ENCODE measurements at places on chromosomes 6 and 20.

DNA sequence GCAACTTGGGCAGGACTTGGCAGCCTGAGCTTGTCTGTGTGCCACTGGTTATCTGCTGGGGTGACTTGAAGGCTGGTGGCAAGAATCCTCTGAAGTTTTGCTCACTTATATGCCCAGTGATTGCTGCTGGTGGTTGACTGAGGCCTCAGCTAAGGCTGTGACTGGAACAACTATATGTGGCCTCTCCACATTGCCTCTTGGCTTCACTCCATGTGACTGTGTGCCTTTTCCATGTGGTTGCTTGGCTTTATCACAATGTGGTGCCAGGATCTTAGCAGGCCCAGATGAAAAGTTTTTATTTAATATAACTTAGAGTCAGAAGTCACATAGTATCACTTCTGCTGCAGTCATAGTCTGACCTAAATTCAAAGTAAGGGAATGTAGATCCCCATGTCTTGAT lies 104.5 kb downstream of the ADAT2 start:
- no peak for DNase-seq

DNA sequence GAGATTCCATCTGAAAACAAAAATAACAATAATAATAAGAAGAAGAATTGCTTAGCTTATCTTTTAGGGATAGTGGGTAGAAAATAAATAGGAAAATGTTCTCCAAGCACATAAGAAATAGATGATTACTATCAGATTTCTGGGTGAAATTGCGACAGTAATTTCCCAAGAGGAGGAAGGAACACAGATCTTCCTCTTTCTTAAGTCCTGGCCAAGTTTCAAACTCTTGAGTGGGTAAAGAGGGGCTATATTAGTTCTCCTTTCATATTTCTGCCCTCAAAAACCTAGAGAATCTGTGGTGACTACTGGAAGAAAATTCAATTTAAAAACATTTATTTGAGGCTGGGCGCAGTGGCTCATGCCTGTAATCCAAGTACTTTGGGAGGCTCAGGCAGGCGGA lies 63.7 kb downstream of the PHACTR2 start:
- DNase-seq = no peak

GRCh38 chr20:56359212-56360132 lies 698 bp downstream of the FAM210B start:
- DNase-seq = peak; percentile 85

- DNase-seq = peak; percentile 45
These were observed 9.0 kb downstream of the TEAD3 start for GRCh38 chr6:35487658-35488516.

DNA sequence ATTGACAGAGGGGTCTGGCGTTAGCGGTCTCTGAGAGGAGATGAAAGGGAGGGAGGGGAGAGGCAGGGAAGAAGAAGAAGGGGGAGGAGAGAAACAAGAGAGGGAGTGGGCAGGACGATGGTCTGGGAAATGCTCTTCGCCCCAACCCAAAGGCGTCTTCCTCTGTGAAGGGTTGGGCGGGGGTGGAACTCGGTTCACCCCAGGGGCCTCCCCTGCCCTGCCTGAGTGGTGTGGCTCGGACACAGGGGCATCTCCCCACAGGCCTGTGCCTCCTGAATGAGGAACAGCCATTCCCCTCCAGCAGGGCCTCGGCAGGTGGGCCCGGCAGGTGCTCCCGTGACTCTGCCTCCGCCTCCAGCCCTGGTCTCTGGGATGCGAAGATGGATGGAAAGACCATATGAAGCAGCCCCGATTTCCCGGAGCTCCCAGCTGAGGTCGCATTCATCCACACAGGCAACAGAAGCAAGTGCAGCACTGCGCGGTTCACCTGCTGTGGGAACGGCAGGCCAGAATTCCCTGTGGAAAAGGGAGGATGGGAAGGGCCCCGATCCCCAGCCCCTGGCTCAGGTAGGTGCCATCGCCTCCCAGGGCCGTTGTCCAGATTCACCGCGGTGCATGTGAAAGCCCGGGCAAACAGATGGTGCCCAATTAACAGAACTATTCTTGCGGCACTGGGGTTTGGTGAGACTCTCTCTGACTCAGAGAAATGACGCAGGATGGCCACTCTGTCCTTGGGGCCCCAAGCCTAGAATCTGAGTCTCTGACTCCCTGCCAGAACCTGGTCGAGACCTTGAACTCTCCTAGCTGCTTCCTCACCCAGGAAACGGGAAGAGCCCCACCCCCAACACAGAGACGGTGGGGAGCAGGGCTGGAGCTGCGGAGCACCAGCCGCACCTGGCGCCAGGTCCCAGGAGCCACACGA lies 29.4 kb upstream of the RPS6KA2 start:
- no peak for DNase-seq

DNA sequence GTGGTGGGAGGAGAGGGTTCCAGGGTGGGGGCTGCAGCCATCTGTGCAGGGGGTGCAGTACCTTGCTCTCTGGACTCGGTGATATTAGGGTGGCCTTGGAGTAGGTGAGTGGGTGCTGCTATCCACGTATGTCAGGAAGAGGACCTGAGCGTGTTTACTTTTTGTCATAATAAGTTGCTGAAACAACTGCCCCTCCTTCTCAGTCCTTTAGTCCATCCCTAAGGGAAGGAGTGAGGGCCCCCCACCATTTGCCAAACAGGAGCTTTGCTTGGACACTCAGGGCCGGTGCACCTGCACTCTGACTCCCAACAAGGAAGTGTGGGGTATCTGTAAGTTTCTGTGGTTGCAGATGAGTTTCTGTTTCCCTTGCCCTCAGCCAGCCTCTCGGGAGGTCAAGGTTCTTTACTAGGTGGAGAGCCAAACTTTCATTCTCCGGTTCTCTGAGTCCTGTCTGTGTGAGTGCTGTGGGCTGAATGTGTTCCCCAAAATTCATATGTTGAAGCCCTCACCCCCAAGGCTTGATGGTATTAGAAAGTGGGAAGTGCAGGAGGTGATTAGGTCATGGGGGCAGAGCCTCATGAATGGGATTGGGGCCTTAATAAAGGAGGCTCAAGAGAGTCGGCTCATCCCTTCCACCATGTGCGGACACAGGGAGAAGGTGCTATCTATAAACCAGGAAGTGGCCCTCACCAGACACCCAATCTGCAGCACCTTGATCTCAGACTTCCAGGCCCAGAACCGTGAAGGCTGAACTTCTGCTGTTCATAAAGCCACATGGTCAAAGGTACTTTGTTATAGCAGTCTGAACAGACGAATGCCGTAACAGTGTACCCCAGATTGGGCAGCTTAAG lies 19.6 kb upstream of the CCR6 start:
- no peak for DNase-seq
